ENCODE measurements at places on chromosomes 6 and 20.

- no peak for DNase-seq
Observed at GRCh38 chr6:43733471-43734293, 36.3 kb upstream of the VEGFA start.

GRCh38 chr6:137875606-137876005 lies 8.5 kb downstream of the TNFAIP3 start:
- DNase-seq, result no peak

DNA sequence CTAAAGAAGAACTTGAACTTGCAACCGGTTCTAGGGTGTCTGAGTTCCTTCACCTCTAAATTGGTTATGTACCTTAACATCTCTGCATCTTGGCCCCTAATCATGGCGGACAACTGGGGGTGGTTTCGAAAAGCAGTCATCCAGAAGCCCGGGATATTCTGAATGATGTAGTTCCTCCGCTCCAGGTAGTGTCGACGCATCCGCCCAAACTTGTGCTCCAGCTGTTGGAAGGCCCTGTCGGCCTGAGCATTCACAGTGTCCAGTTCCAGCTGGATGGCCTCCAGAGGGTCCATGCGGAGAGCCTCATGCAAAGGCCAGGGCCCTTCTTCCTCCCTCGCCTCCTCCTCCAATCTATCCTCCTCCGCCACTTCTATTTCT lies 887 bp downstream of the TSPYL1 start:
- DNase-seq, result peak; percentile 37

DNA sequence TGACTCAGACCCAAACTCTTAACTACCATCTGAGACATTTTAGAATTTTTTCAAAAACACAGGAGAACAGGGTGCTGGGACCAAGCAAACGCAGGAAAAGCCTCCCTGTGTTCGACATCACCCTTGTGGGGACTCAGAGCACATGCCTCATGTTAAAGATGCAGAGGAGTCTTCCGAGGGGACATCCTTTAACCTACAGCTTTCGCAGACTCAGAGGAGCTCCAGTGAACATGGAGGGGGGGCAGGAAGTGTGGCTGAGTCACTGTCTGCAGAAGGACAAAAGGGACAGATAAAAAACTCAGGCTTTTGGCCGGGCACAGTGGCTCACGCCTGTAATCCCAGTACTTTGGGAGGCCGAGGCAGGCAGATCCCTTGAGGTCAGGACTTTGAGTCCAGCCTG lies 15.1 kb downstream of the BMP7 start:
- no peak for DNase-seq

GRCh38 chr6:150299873-150300485 lies 68.8 kb upstream of the IYD start:
- DNase-seq, result no peak

DNA sequence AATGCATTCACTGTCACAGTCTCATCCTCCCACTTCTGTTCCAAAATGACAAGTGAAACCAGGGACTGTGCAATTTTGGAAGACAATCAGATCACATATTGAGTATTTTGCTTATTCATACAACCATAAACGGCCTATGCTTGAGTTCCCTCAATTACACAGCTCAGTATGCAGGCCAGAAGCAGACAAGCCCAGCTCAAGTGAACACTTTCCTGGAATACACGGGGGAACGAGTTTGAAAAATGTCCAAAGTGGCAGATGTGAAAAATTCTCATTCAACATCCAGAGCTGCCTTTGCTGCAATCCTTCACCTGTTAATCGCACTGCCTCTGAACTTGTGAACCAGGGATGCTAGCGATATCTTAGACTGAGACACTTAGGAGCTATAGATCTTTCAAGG lies 190.2 kb downstream of the COL9A1 start:
- no peak for DNase-seq

DNA sequence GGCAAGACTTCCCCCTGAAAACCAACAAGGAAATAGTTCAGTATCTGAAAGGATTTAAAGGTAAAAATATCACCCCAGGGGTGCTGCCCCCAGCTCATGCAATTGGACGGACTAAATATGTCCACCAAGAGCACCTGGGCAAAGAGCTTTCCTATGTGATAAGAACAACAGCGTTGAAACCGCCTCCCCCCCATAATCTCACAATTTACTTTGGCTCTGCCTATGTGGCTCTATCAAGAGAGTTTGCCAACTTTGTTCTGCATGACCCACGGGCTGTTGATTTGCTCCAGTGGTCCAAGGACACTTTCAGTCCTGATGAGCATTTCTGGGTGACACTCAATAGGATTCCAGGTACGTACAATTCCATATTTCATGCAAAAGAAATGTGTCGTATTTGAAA lies 35.8 kb downstream of the GCNT2 start:
- DNase-seq, result no peak

Data from HCEC 1CT (cell line).